ENCODE measurements at places on chromosomes 13 and 19. TPM values are rescaled to one million over a fixed set of nuclear protein-coding genes. Genes with fewer than 3 reads are reported as not detected.
A peak's percentile ranks its signal among the peaks of the same experiment; 100 is the strongest.

DNA sequence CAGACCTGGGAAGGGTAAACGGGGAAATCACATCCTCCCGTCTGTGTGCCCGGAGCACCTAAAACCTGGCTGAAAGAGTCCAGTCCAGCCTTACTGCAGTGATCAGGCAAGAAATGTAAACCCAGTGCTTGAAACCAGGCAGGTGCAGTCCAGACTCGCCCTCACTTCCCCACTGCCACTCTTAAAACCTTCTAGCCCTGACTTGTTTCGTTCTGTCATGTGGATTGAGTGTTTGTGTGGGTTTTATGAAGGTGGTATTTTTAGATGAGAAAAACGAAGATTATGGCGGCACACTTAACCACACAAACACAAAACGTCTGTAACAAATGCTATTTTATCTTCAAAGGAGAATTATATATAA lies 839 bp upstream of the CKAP2 start:
- DNase-seq, result no peak

DNA sequence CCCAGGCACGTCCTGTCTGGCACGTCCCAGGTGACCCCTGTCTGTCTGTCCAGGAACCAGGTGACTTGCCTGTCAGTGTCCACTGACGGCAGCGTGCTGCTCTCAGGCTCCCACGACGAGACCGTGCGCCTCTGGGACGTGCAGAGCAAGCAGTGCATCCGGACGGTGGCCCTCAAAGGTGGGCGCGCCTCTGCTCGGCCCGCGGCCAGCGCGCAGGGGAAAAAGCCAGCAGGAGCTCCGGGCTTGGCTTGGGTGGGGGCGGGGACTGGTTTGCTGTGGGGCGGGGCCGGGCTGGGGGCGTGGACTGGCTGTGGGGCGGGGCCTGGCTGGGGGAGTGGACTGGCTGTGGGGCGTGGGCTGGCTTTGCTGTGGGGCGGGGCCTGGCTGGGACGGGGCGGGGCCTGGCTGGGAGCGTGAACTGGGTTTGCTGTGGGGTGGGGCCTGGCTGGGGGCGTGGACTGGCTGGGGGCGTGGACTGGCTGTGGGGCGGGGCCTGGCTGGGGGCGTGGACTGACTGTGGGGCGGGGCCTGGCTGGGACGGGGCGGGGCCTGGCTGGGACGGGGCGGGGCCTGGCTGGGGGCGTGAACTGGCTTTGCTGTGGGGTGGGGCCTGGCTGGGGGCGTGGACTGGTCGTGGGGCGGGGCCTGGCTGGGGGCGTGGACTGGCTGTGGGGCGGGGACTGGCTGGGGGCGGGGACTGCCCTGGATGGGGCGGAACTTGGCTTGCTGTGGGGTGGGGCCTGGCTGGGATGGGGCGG lies 7.2 kb downstream of the WDR18 start:
- peak; percentile 57 for DNase-seq

DNA sequence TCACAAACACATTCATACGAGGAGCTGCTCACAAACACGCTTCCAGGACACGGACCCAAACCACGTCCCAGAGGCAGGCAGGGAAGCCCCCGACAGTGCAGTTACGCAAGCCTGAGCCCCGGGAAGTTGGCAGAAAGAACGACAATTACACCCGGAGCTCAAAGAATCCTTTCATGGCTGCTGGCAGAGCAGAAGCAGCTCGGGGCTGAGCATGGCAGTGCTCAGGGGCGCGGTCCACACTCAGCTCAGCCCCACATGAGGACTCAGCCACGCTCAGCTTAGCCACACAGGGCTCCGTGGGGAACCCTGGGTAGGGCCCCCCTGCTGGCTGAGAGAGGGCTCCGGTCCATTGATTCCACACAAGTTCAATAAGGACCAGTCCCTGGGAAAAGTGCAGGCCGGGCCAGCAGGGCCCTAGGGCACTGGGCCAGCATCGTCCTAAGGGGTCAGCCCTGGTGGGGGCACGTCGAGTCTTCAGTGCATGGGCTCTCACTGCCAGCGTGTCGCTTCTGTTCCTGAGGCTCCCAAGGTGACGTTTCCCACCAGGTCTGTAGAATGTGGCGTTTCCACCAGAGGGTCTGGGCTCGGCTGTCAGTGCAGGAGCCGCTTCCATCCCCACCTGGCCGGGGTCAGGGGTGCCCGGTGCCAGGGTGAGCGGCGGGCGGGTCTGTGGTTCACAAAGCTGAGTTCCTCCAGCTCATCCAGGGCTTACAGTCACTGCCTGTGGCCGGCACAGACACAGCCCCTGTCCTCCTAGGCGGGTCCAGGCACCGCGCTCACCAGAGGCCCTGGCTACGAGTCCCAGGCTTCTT lies 23.1 kb downstream of the GAS6 start:
- DNase-seq, result peak; percentile 10

DNA sequence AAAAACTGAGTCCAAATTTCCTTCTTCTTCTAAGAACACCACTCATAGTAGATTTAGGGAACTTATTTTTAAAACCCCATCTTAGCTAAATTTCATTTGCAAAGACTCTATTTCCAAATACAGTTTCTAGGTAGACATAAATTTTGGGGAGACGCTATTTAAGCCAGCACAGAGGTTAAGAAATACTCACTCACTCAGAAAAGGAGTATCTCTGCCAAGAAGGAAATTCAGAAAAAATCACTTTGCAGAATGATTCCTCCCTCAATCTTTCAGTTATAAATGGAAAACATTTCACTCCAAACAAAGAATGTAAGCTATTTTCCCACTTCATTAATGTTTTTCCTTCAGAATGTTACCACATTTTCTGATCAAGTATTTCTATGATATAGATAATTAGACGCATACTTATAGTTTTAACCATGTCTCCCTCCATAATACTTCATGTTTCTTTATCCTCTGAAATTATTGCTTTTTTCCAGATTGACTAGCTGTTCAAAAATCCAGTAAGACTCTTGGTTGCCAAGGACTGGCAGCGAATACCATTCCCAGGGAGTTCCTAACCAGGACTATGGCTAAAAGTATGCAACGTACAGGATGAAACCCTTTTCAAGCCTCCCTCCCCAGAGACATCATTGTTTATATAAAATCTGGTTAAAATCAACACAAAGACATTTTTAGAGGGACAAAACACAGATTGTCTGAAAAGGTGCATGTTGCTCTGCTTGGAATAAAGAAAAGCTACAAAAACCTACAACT lies 52.5 kb upstream of the RXFP2 start:
- DNase-seq, result no peak

DNA sequence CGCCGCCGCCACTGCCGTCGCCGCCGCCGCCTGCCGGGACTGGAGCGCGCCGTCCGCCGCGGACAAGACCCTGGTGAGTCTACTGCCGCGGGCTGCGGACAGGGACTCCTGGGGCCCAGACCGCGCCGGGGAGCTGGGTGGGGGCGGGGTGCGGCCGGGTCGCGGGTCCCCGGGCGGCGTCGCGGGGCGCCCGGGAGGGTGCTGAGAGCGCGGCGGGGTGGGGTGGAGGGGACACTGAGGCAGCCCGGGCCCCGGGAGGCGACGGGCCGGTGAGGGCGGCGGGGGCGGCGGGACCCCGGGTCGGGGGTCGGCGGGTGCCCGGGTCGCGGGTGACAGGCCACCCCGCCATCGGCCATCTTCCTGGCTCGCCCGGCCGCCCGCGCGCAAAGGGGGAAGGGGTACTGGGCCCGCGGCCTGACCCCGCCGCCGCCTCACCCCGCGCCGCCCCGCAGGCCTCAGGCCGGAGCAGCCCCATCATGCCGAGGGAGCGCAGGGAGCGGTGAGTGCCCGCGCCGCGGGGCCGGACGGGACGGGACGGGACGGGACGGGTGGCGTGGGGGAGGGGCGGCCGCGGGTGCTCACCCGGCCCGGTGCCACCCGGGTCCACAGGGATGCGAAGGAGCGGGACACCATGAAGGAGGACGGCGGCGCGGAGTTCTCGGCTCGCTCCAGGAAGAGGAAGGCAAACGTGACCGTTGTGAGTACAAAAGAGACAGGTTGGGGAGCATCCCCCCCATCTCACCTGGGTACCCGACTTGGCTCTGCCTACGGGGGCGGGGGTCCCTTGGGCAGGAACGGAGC lies 489 bp downstream of the CCNE1 start:
- DNase-seq, result peak; percentile 29

GRCh38 chr19:18433735-18434398 lies 4.1 kb downstream of the ISYNA1 start:
- DNase-seq, result peak; percentile 60

GRCh38 chr19:3801412-3802096 lies 15.4 kb upstream of the MATK start:
- DNase-seq, result no peak

The PLK5 gene
- not detected for total RNA-seq

The CBY2 gene
- total RNA-seq, result not detected

The OSCAR gene
- total RNA-seq, result 0.22 TPM

The C1QTNF9B gene
- total RNA-seq, result 0.50 TPM

The URAD gene
- total RNA-seq, result not detected

The THSD1 gene
- 5.6 TPM for total RNA-seq

The PODNL1 gene
- total RNA-seq, result 0.18 TPM

The GRK1 gene
- not detected for total RNA-seq

The PCDH17 gene
- 0.71 TPM for total RNA-seq

The CFAP97D2 gene
- total RNA-seq, result not detected
